Esophagus muscularis mucosa (tissue), 4 donors: ENCODE measurements at places on chromosomes 1 and 21. TPM values are rescaled to one million over a fixed set of nuclear protein-coding genes. Genes with fewer than 3 reads are reported as not detected.
A peak's percentile ranks its signal among the peaks of the same experiment; 100 is the strongest.

GRCh38 chr1:199489594-199489993 is 537.9 kb upstream of the NR5A2 start:
- H3K36me3 ChIP-seq, result no peaks in the 10 kb centered on the region
- no peaks in the 10 kb centered on the region for H3K4me1 ChIP-seq
- H3K27me3 ChIP-seq, result no peaks in the 10 kb centered on the region
- no peak for DNase-seq
- no peak overlapping the region for H3K4me3 ChIP-seq

The CDCA8 gene
- total RNA-seq, result 0.26 TPM

The PRDM15 gene
- total RNA-seq, result 5.0 TPM

- H3K4me3 ChIP-seq, result no peak overlapping the region
- no peak overlapping the region for H3K27ac ChIP-seq
- no peak for DNase-seq
- no peaks in the 10 kb centered on the region for H3K27me3 ChIP-seq
These were observed 15.3 kb downstream of the GABPA start for GRCh38 chr21:25750085-25750484.

DNA sequence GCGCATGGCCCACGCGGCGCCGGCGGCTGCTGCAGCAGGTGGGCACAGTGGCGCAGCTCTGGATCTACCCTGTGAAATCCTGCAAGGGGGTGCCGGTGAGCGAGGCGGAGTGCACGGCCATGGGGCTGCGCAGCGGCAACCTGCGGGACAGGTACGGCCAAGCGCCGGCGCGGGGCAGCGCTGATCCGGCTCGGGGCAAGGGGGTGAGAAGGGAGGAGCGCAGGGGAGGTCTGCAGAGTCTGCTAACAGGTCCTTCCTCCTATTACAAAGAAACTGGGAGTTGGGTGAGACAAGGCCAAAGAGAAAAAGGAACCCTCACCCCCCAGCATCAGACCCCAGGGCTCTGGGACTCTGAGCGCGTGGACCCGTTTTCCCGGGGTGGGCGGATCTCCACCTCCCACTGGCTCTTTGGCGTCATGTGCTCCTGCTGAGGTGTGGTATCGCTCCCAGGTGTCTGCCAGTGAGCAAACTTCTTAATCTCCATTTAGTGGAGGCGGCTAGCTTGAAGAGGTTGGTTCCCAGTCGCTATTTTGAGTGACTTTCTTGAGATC is 431 bp downstream of the MTARC1 start:
- peaks cover 54% of the 10 kb centered on the region for H3K4me1 ChIP-seq
- no peaks in the 10 kb centered on the region for H3K27me3 ChIP-seq
- H3K27ac ChIP-seq, result peak overlapping the region; percentile 74
- peaks cover 21% of the 10 kb centered on the region for H3K36me3 ChIP-seq
- H3K4me3 ChIP-seq, result peak overlapping the region; percentile 69

DNA sequence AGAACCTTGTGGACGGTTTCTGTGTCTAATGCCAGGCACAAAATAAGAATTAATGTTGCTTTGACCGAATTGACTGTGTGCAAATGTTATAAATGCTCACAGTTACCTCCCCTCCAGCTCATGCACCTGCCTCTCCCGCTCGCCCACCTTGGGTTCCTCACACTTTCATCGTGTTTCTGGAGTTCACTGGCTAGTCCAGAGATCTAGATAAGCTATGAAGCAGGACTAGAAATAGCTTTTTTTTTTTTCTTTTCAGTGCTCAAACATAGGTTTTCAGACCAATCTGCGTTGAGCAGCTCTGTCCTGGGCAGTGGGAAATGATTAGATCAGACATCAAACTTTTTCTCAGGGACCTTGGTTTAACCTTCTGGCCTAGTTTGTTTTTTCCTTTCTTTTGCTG is 11.1 kb downstream of the TENT5C start:
- H3K27me3 ChIP-seq, result no peaks in the 10 kb centered on the region
- H3K4me1 ChIP-seq, result peaks cover 20% of the 10 kb centered on the region
- H3K36me3 ChIP-seq, result no peaks in the 10 kb centered on the region
- H3K4me3 ChIP-seq, result no peak overlapping the region

The CHTOP gene
- total RNA-seq, result 34.5 TPM

- H3K4me1 ChIP-seq, result peaks cover 42% of the 10 kb centered on the region
- no peaks in the 10 kb centered on the region for H3K36me3 ChIP-seq
- H3K4me3 ChIP-seq, result no peak overlapping the region
- no peak for DNase-seq
- no peaks in the 10 kb centered on the region for H3K27me3 ChIP-seq
These were observed 6.7 kb upstream of the TIE1 start for GRCh38 chr1:43293896-43294760.

GRCh38 chr1:89844241-89844807 is 23.5 kb downstream of the LRRC8D start:
- peaks cover 20% of the 10 kb centered on the region for H3K4me1 ChIP-seq
- peak overlapping the region; percentile 84 for H3K4me3 ChIP-seq
- DNase-seq, result no peak
- no peaks in the 10 kb centered on the region for H3K36me3 ChIP-seq
- H3K27ac ChIP-seq, result peak overlapping the region; percentile 82
- H3K27me3 ChIP-seq, result no peaks in the 10 kb centered on the region

GRCh38 chr1:41724248-41724647 is 194.5 kb downstream of the HIVEP3 start:
- H3K27me3 ChIP-seq, result no peaks in the 10 kb centered on the region
- no peak overlapping the region for H3K4me3 ChIP-seq
- no peak for DNase-seq
- no peak overlapping the region for H3K27ac ChIP-seq
- no peaks in the 10 kb centered on the region for H3K36me3 ChIP-seq

- H3K27ac ChIP-seq, result no peak overlapping the region
- no peaks in the 10 kb centered on the region for H3K36me3 ChIP-seq
- H3K4me3 ChIP-seq, result no peak overlapping the region
- no peaks in the 10 kb centered on the region for H3K4me1 ChIP-seq
- no peak for DNase-seq
These were observed 1106.5 kb upstream of the TMPRSS15 start for GRCh38 chr21:19510057-19510456.

- H3K27me3 ChIP-seq, result no peaks in the 10 kb centered on the region
- H3K36me3 ChIP-seq, result no peaks in the 10 kb centered on the region
- DNase-seq, result no peak
- H3K4me1 ChIP-seq, result no peaks in the 10 kb centered on the region
- no peak overlapping the region for H3K27ac ChIP-seq
These were observed 855.9 kb downstream of the LTN1 start for GRCh38 chr21:28136656-28137255.

The NTNG1 gene
- total RNA-seq, result 4.2 TPM

The ATF3 gene
- total RNA-seq, result 29.7 TPM

GRCh38 chr1:28371010-28371377 is 1.5 kb downstream of the PHACTR4 start:
- H3K27me3 ChIP-seq, result no peaks in the 10 kb centered on the region
- peak overlapping the region; percentile 84 for H3K4me3 ChIP-seq
- H3K36me3 ChIP-seq, result no peaks in the 10 kb centered on the region
- H3K27ac ChIP-seq, result peak overlapping the region; percentile 98
- no peak for DNase-seq

GRCh38 chr21:36045993-36046392 is 14.3 kb downstream of the SETD4 start:
- H3K4me1 ChIP-seq, result no peaks in the 10 kb centered on the region
- H3K27me3 ChIP-seq, result no peaks in the 10 kb centered on the region
- no peak overlapping the region for H3K27ac ChIP-seq
- H3K36me3 ChIP-seq, result peaks cover 50% of the 10 kb centered on the region
- no peak overlapping the region for H3K4me3 ChIP-seq
- no peak for DNase-seq

GRCh38 chr1:168637350-168637991 is 61.1 kb downstream of the XCL1 start:
- H3K4me1 ChIP-seq, result peaks cover 34% of the 10 kb centered on the region
- no peak overlapping the region for H3K4me3 ChIP-seq
- H3K36me3 ChIP-seq, result no peaks in the 10 kb centered on the region
- peak overlapping the region; percentile 77 for H3K27ac ChIP-seq
- no peaks in the 10 kb centered on the region for H3K27me3 ChIP-seq

DNA sequence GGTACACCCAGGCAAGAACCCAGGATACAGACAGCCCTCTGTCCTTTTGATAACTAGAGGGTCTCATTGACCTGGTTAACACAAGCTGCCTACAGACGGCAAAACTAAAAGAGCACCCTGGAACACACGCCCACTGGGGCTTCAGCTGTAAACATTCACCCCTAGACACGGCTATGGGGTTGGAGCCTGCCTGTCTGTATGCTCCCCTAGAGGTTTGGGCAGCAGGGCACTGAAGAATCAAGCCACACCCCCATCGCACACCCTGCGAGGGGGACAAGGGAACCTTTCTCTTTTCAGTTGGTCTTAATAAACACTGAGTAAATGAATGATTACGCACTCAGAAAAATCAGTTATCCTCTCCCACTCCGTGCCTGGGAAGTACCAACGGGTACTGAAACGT is 35.5 kb downstream of the LRRC3 start:
- peaks cover 19% of the 10 kb centered on the region for H3K27me3 ChIP-seq
- no peaks in the 10 kb centered on the region for H3K36me3 ChIP-seq
- DNase-seq, result no peak
- H3K4me1 ChIP-seq, result peaks cover 5% of the 10 kb centered on the region
- H3K4me3 ChIP-seq, result no peak overlapping the region

GRCh38 chr1:173062150-173062938 is 11.6 kb upstream of the TNFSF18 start:
- no peaks in the 10 kb centered on the region for H3K36me3 ChIP-seq
- H3K27me3 ChIP-seq, result no peaks in the 10 kb centered on the region
- H3K4me1 ChIP-seq, result no peaks in the 10 kb centered on the region

DNA sequence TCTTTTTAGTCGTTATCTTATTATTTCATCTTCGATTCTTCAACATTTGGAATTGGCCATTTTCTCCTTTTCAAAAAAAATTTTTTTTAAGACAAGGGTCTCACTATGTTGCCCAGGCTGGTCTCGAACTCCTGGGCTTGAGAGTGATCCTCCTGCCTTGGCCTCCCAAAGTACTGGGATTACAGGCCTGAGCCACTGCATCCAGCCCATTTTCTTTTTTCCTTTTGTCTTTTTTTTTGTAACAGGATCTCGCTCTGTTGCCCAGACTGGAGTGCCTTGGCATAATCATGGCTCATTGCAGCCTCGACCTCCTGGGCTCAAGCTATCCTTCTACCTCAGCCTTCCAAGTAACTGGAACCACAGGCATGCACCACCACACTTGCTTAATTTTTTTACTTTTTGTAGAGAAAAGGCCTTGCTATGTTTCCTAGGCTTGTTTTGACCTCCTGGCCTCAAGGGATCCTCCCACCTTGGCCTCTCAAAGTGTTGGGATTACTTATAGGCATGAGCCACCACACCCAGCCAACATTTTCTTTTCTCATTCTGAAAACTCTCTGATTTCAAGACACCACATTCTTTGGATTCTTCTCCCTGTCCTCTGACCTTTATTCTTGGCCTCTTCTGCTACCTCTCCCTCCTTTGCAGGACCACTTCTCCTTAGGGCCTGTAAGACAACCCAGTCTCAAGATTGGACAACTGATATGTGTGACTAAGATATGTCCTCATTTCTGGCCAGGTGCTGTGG is 6.0 kb upstream of the MAP1LC3C start:
- H3K4me1 ChIP-seq, result peaks cover 4% of the 10 kb centered on the region
- H3K4me3 ChIP-seq, result no peak overlapping the region
- H3K36me3 ChIP-seq, result no peaks in the 10 kb centered on the region
- H3K27ac ChIP-seq, result no peak overlapping the region
- H3K27me3 ChIP-seq, result no peaks in the 10 kb centered on the region

The NES gene
- 37.4 TPM for total RNA-seq

- H3K27me3 ChIP-seq, result no peaks in the 10 kb centered on the region
- H3K27ac ChIP-seq, result peak overlapping the region; percentile 93
- DNase-seq, result peak; percentile 64
- no peaks in the 10 kb centered on the region for H3K36me3 ChIP-seq
- no peak overlapping the region for H3K4me3 ChIP-seq
These were observed 29.6 kb upstream of the BTG2 start for GRCh38 chr1:203275656-203276272.

DNA sequence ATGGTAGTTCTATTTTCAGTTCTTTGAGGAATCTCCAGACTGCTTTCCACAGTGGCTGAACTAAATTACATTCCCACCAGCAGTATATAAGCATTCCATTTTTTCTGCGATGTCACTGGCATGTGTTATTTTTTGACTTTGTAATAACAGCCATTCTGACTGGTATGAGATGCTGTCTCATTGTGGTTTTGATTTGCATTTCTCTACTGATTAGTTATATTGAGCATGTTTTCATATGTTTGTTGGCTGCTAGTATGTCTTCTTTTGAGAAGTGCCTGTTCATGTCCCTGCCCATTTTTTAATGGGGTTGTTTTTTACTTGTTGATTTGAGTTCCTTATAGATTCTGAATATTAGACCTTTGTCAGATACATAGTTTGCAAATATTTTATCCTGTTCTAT is 87.9 kb downstream of the RPS6KC1 start:
- H3K4me3 ChIP-seq, result no peak overlapping the region
- no peaks in the 10 kb centered on the region for H3K36me3 ChIP-seq
- no peak overlapping the region for H3K27ac ChIP-seq
- H3K4me1 ChIP-seq, result no peaks in the 10 kb centered on the region

DNA sequence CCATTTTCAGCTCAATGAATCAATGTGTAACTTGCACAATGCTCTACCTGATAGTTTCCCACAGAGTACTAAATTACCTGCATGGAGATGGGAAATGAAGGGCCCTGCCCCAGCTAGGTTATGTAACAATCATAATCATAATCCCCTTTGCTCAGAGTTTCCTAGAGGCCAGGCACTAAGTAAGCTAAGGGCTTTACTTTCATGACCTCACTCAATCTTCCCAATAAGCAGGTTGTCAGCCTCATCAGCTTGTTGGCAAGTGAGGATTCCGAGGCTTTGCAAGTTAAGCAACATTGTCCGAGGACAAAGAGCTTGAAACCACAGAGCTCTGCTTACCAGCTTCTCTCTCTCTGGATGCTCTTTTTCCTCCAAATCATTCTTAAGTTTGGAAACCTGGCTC is 64.1 kb upstream of the NTPCR start:
- H3K4me3 ChIP-seq, result no peak overlapping the region
- H3K27me3 ChIP-seq, result no peaks in the 10 kb centered on the region
- H3K4me1 ChIP-seq, result no peaks in the 10 kb centered on the region
- H3K36me3 ChIP-seq, result no peaks in the 10 kb centered on the region
- no peak overlapping the region for H3K27ac ChIP-seq

GRCh38 chr1:2312160-2312514 is 79.2 kb downstream of the MORN1 start:
- DNase-seq, result no peak
- peaks cover 74% of the 10 kb centered on the region for H3K4me1 ChIP-seq
- no peaks in the 10 kb centered on the region for H3K27me3 ChIP-seq
- peaks cover 19% of the 10 kb centered on the region for H3K36me3 ChIP-seq
- peak overlapping the region; percentile 93 for H3K27ac ChIP-seq

The TFF2 gene
- total RNA-seq, result not detected

DNA sequence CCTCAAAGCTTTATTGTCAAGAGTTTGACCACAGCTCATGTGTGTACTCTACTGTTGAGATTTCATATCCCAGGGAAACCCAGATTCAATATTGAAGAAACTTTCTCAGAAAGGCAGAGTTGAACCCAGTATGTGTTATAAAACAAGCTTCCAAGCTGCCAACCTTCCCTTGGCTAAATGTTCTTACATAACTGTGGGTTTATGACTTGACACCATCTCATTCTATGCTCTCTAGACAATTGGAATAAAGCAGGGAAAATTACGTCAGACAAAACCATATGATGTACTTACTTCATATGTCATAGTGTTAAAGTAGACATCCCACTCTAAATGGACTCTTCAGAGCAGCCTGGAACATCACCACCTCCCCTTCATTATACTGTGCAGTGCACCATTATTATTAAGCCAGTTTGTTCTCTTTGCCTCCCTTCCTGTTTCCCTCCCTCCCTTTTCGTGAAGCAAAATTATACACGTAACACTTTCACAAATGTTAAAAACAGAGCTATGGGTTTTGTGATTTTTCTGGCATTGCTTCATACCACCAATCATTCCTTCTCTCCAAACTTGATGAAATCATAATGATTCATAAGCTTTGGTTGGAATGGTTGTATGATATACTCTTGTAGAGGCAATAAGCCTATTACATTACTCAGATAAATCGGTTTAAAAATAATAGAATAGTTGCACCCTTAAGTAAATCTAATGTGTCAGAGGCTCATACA is 507.2 kb downstream of the LTN1 start:
- no peak overlapping the region for H3K27ac ChIP-seq
- H3K4me1 ChIP-seq, result no peaks in the 10 kb centered on the region
- H3K36me3 ChIP-seq, result peaks cover 5% of the 10 kb centered on the region
- no peak for DNase-seq
- H3K27me3 ChIP-seq, result no peaks in the 10 kb centered on the region
